G401 (cell line): ENCODE measurements at places on chromosomes 3 and 15.

GRCh38 chr15:100461049-100461448 lies 67.7 kb downstream of the CERS3 start:
- no peak for DNase-seq

GRCh38 chr3:55091381-55092225 lies 163.7 kb upstream of the LRTM1 start:
- peak; percentile 21 for DNase-seq

DNA sequence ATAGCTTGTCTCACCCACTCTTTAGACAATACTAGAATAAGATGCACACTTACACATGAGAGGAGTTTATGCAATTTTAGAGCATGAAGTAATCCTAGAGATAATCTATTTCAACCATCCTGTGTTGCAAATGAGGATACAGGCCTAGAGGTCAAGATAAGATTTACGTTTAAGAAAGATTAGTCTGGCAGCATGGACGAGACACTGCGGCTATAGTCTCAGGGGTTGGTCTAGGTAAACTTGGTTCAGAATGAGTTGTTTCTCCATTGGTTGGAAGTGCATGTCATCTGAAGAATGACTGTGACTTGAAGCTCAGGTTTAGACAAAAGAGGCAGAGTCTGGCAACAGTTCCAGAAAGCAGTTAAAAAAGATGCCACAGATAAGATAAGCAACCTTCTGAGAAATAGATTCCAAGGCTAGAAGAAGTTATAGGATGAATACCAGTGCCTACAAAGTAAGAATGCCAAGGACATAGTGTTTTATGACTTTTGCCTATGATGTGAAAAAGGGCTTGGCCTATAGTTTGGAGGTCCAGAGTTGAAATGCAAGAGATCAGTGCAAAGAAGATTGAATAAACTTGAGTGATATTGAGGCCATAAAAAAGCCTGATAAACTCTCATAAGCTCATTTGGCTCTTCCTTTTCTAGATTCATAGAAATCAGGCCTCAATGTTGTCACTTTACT lies 631.0 kb downstream of the SQOR start:
- DNase-seq: no peak

GRCh38 chr3:48222616-48223513 lies at the start of gene CAMP:
Gene CAMP (plus strand): TSS chr3:48223495. CDS start chr3:48223512, 17 bp downstream.
- DNase-seq: no peak

DNA sequence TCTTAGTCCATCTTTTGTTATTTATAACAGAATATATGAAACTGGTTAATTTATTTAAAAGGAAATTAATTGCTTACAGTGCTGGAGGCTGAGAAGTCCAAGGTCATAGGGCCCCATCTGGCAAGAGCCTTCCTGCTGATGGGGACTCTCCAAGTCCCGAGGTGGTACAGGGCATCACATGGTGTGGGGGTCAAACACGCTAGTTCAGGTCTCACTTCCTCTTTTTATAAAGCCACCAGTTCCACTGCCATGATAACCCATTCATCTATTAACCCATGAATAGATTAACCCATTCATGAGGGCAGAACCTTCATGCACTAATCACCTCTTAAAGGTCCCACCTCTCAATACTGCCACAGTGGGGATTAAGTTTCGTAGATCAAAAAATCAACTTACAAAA lies 659.3 kb downstream of the NAALADL2 start:
- DNase-seq: no peak

DNA sequence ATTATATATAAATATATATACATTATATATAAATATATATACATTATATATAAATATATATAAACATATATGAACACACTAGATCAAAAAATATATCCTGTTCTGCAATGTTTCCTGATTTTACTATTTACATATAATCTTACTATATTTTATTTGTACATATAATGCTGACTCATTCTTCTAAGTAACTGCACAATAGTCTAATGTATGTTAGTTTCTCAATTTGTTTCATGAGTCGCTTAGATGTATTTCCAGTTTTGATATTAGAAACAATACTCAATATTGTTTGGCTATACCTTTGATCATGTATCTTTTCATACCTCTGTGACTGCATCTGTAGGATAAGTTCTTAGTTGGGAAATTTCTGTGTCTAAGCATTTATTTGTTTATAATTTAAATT lies 669.9 kb upstream of the CCDC54 start:
- DNase-seq: no peak

GRCh38 chr15:71180986-71181853 lies 65.9 kb downstream of the THSD4 start:
- no peak for DNase-seq

DNA sequence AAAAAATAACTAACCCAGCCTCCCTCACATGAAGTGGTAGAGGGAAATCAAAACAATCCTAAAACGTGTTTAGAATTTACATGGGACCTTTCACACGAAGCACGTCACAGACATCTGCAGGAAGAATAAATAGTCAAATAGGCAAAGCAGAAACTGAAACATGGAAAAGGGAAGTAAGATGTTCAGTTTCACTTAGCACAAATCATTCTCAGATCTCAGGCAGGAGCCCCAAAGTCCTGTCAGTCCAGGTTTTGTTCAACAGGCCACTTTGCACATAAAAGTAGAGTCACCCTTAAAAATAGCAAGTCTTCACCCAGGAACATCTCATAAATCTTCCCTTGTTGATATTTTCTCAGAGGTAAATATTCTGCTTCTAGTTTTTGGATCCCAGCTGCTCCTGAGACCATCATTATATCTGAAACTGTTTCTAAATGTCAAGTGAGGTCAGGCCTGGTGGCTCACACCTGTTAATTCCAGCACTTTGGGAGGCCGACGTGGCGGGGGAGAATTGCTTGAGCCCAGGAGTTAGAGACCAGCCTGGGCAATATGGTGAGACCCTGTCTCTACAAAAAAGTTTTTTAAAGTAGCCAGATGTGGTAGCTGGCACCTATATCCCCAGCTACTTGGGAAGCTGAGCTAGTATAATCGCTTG lies 1.9 kb downstream of the RUBCN start:
- no peak for DNase-seq

GRCh38 chr3:138935863-138936740 lies 10.8 kb downstream of the FOXL2 start:
- peak; percentile 52 for DNase-seq

- DNase-seq: peak; percentile 64
These were observed 4.5 kb upstream of the DNAH1 start for GRCh38 chr3:52311576-52312119.

DNA sequence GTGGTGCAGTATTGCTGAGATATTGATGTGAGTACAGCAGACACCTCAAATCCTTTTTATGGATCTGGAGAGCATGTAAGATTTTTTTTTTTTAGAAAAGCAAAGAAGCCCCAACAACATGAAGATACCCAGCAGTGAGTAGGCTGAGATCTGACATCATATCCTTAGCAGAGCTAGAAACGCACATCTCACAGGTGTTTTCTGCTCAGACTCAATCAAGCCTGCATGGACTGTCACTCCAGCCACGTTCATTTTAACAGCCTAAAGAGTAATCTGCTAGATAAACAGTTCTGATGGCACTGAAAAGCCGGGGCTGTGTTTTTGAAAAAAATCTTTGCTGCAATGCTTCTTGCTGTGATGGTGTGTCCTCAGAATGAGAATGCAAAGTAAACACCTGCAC lies 544.2 kb downstream of the FGF12 start:
- DNase-seq: no peak

DNA sequence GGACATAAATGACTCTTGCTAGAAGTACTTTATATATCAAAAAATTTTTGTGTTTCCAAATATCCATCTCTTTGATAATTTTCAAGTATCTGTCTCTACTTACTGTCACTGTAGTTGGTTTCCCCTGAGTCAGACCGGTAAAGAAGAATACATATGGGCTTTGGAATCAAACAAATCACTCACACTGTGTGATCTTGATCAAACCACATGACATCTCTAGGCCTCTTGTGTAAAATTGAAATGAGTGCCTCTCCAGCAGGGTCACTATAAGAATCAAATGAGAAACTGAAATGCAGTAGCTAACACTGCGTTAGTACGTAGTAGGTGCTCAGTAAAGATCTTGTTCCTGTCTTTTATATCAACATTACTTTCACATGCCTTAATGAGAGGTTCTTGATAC lies 314.6 kb upstream of the STT3B start:
- DNase-seq: no peak

DNA sequence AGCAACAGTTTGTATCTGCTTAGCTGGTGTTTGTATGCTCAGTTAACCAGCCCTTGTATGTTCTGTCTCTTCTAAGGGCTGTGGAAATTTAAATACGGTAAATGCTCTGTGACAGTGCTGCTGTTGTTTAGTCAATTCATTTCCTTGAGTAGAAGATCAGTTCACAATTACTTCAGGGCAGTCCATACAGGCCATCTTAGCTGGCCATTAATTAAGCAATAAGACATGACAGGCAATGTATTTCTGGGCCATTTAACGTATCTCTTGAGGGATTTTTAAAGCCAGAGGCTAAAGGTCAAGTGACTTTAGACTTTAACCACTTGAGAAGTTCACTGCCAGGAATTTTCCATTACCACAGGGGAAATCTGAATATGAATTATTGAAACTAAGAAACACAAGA lies 351.8 kb downstream of the ZIC1 start:
- DNase-seq: no peak

DNA sequence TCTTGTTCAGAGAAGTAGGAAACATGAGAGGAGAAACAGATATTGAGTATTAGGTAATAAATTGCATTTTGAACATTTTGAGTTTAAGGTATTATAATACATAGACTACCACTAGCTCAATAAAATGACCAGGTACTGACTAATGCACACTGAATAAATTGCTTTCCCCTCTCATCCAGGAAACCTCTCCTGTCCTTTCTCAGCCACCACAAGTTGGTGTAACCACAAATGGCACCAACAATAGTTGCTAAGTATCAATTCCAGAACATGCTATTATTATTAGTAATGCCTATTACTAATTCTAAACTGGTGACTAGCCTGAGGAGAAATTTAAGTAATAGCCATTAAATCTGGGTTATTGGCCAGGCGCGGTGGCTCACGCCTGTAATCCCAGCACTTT lies 47.3 kb upstream of the XRN1 start:
- DNase-seq: no peak

GRCh38 chr3:44476181-44476611 lies 1.3 kb downstream of the ZNF445 start:
- DNase-seq: peak; percentile 4

DNA sequence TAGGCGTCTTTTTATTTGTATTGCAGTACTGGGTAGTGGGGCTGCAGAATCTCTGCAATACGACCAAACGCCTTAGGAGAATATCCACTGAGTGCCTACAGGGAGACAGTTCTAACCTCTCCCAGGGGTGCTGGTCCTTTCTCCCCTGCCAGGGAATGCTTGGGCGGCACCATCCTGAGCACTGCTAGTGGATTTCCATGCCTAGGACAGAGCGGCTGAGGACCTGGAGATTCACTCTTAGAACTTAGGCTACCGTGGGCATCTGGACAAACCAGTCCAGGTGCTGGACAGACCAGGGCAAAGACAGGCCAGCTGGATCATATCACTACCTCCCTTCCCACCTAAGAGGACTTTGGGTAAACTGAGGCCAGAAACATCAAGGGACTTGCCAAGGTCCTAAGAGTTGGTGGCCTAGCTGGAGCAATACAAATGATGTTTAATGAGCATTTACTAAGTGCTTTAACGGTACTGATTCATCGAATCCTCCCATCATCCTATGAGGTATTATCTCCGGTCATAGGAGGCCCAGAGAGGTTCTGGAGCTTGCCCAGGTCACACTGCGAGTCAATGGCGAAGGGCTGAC lies 902 bp downstream of the TMEM44 start:
- DNase-seq: no peak
